Hypothalamus (tissue), 51 donors: ENCODE measurements at places on chromosomes 7 and 10.

- no peak for DNase-seq
Observed at GRCh38 chr10:129662426-129662825, 195.4 kb downstream of the MGMT start.

GRCh38 chr7:148684289-148684830 lies 14.3 kb upstream of the CUL1 start:
- DNase-seq = no peak

DNA sequence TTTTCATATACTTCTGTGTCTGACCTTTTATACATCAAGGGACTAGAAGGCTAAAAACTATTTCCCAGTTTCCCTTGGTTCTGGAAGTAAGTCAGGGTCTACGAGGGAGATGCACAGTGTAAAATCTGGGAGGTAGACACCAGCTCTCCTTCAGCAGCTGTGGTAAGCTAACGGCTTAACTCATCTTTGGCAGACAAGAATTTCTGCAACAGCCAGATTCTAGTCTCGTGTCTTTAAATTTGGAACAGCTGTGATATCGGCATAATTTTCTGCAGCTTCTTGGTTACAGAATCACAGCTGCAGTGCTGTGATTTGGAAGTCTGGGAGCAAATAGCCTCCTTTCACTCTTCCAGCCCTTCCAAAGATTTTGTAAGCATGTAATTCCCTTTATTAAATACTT lies 37.4 kb upstream of the ABCB4 start:
- no peak for DNase-seq

- no peak for DNase-seq
Observed at GRCh38 chr7:69203871-69204270, 394.4 kb upstream of the AUTS2 start.

GRCh38 chr10:26831936-26832335 lies 28.8 kb downstream of the ABI1 start:
- DNase-seq = no peak

- no peak for DNase-seq
Observed at GRCh38 chr7:77426052-77426404, 9.9 kb upstream of the GSAP start.

GRCh38 chr10:389261-389790 lies 254.1 kb downstream of the ZMYND11 start:
- DNase-seq = no peak

GRCh38 chr10:101768791-101769170 lies 7.1 kb downstream of the FGF8 start:
- no peak for DNase-seq

DNA sequence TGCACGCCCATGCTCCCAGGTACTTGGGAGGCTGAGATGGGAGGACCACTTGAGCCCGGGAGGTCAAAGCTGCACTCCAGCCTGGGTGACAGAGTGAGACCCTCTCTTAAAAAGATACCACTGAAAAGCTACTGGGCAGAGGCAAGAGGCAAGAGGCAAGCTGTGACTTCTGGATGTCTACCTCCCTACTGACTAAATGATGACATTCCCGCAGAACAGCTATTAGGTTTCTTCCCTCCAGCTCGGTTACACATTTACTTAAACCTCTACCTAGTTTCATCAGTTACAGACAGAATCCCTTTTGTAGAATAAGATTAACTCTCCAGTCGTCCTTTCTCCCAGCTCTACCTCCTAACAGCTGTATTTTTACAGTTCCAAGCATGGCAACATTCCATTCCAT lies 21.2 kb downstream of the RHEB start:
- DNase-seq = no peak

DNA sequence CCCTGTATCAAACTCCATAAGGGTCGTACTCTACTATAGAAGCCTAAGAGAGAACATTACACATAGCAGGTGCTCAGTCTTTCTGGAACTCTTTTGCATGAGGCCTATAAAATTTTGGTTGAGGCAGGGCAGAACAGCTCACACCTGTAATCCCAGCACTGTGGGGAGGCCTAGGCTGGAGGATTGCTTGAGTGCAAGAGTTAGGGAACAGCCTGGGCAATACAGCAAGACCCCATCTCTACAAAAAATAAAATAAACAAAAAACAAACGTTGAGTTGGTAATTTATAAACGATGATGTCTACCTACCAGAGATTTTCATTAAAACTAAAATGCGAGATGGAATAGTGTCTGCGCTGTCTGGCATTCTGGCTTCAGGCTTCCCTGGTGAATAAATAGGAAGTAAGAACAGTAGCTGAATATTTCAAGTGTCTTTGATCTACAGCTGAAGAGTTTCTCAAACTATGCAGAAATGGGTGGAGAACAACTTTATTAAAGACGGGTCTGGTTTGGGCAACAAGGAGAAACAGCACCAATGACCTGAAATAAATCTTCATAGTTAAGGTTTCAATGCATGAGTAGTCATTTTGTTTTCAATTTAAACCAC lies 774 bp downstream of the PON2 start:
- DNase-seq = no peak

DNA sequence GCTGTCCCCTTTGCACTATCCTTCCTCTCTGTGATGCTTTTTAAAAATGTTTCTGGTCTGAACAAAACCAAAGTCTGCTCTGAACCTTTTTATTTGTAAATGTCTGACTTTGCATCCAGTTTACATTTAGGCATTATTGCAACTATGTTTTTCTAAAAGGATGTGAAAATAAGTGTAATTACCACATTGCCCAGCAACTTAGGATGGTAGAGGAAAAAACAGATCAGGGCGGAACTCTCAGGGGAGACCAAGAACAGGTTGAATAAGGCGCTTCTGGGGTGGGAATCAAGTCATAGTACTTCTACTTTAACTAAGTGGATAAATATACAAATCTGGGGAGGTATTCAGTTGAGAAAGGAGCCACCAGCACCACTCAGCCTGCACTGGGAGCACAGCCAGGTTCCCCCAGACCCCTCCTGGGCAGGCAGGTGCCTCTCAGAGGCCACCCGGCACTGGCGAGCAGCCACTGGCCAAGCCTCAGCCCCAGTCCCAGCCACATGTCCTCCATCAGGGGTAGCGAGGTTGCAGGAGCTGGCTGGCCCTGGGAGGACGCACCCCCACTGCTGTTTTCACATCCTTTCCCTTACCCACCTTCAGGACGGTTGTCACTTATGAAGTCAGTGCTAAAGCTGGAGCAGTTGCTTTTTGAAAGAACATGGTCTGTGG lies 11.4 kb upstream of the CSGALNACT2 start:
- no peak for DNase-seq

DNA sequence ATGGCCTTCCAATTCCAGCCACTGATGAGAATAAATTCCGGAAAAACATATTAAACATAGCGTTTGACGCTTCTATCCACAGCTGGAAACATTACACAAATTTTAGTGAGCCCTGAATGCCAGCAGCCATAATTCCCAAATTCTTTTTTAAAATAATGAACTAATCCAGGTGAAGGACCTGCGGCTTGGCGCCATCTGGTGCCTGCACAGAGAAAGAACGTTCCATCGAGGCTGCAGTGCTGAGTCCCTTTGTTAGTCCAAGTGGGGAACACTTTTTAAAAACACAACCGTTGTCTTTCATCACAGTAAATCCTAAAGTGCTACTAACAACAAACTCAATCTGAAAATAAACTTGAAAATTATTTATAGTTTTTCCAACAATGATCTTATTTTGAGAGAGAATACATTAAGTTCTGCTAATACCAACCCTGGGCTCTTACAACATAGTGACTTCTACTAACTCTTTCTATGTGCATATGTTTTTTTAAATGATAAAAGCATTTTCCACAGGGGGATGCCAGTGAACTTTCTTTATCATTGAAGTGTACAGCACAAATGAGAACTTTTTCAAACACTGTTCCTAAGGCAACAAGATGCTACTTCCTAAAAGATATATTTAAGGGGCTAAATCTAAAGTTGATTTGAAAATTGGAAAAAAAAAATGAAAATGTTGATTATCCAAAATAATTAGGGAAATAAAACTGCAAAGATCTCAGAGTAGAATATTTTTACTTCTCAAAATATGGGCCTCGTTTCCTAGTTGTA lies 166.9 kb upstream of the RNF32 start:
- DNase-seq = peak; percentile 35

GRCh38 chr10:62541811-62542210 lies 167.6 kb downstream of the ZNF365 start:
- no peak for DNase-seq

GRCh38 chr7:130444234-130444633 lies 3.4 kb upstream of the CEP41 start:
- no peak for DNase-seq

DNA sequence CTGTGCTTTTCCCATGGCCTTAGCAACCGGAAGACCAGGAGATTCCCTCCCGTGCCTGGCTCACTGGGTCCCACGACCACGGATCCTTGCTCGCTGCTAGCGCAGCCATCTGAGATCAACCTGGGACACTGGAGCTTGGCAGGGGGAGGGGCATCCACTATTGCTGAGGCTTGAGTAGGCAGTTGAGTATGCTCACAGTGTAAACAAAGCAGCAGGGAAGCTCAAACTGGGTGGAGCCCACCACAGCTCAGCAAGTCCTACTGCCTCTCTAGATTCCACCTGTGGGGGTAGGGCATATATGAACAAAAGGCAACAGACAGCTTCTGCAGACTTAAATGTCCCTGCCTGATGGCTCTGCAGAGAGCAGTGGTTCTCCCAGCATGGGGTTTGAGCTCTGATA lies 697.0 kb downstream of the SORCS1 start:
- DNase-seq = no peak

- DNase-seq = no peak
Observed at GRCh38 chr7:102295346-102296178, 8.9 kb downstream of the SH2B2 start.

- no peak for DNase-seq
Observed at GRCh38 chr10:61262486-61263261, 190.5 kb downstream of the TMEM26 start.

- DNase-seq = no peak
Observed at GRCh38 chr7:32047075-32047474, 23.1 kb downstream of the PDE1C start.

- DNase-seq = no peak
Observed at GRCh38 chr10:85580585-85580984, 786.0 kb downstream of the GRID1 start.

DNA sequence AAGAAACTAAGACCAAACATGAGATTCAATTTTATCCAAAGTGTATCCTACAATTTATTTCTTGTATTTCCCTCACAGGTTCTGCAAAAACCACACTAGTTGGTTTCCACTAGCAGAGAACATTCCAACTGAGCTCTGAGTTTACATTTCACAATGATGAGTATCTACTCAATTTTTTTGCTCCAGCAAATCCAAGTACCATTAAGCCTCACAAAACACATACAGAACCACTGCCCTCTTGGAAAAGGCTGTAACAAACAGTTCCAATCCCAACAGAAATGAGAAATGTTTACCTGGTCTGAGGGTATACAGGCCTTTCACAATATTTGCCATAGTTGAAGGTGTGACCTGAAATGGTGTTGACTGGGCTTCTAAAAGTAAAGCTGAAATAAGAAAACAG lies 59.9 kb downstream of the CACUL1 start:
- no peak for DNase-seq

DNA sequence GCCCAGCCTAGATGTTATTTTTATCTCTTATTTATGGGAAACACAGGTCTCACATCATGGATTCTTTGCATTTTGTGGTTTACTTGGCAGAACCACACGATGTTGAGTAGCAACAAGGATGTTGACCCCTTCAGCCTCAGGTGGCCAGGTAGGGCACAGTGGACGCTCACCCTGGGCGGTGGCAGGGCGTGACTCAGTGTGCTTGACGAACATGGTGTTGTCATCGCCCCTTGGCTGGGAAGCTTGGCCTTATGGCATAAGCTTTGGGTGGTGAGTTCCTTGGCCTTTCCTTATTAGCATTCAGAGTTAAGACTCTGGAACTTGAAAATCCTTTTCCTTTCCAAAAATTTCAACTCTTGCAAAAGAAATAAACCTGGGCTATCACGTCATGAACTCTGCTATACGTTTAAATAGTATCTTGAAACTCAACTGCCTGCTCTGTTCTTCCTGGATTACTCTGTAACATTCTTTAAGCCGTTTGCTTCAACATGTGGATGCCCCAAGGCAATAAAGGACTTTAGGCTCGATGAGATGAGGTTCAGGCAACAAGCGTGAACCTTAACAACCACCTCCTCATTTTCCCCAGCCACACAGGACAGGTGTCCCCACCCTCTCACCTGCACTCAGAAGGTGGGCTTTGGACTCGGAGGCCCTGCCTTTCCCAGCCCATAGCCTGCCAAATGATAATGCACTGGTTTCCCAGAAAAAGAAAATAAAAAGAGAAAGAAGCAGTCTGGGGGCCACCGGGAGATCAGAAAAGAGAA lies 22.5 kb upstream of the ECHDC3 start:
- DNase-seq = no peak

DNA sequence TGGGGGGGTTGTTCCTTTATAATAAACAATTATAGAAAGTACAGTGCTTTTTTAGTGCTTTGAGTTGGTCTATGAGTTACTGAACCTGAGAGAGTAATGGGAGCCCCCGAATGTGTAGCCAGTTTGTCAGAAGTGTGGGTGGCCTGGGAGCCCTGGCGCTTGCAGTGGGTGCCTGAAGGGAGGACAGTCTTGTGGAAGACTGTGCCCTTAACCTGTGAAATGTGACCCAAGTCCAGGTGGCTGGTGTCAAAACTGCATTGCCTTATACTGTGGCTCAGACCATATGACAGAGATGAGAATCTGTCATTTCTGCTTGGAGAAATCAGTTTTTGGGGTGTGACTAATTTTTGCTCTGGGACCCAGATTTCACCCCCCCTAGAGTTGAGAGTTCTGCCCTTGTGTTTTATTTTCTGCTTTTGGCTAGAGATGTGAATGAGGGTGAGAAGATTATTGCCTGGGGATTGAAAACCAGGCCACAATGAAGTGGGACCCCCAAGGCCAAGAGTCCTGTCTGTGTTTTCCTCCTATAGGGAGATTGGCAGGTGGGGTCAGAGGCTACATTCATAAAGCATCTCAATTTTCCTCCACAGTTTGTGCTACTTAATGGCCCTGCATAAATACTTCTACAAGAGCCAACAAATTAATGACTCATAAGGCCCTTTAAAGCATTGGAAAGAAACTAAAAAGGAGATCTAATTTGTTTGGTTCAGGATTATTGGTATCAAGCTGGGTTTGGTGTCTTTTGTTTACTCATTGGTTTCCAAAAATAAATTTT lies 24.1 kb upstream of the CARD11 start:
- DNase-seq = no peak

DNA sequence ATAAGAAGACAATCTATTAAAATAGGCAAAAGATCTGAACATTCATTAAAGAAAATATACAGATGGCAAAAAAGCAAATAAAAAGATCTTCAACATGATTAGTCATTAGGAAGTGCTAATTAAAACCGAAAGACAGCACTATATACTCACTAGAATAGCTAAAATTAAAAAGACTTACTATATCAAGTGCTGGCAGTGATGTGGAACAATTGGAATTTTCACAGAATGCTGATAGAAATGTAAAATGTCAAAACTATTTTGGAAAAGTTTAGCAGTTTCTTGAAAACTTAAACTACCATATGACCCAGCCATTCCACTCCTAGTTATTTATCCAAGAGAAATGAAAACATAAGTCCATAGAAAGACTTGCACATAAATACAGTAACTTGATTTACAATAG lies 25.0 kb upstream of the TLL2 start:
- DNase-seq = no peak

- no peak for DNase-seq
Observed at GRCh38 chr10:97416565-97416964, 9.4 kb upstream of the PGAM1 start.

GRCh38 chr10:80542053-80542452 lies 4.4 kb downstream of the SH2D4B start:
- no peak for DNase-seq
